Stimulated activated CD4-positive, alpha-beta T cell treated with anti-CD3 and anti-CD28 coated beads, Interleukin-12 subunit alpha, Interleukin-12 subunit beta, amount 100 ng/mL, for 4 hours (primary cell): ENCODE measurements at places on chromosomes 5 and 9.
A peak's percentile ranks its signal among the peaks of the same experiment; 100 is the strongest.

DNA sequence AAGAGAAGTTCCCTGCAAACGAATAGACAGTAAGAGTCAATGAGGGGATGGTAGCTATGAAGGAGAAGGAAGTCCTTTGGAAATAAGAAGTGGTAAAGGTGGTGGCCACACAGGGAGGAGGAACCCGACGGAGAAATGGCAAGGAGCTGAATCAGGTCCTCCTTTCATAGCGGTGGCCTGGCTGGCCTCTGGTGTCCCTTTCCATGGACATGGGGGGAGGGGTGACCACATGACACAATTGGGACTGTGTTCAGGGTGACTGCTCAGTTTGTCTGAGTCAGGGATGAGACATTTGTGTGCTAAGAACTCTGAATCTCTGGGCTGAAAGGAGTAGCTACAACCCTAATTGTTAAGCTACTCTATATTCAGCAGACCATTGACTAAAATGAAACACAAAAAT, 28.7 kb upstream of the TIMD4 start:
- no peak for DNase-seq

DNA sequence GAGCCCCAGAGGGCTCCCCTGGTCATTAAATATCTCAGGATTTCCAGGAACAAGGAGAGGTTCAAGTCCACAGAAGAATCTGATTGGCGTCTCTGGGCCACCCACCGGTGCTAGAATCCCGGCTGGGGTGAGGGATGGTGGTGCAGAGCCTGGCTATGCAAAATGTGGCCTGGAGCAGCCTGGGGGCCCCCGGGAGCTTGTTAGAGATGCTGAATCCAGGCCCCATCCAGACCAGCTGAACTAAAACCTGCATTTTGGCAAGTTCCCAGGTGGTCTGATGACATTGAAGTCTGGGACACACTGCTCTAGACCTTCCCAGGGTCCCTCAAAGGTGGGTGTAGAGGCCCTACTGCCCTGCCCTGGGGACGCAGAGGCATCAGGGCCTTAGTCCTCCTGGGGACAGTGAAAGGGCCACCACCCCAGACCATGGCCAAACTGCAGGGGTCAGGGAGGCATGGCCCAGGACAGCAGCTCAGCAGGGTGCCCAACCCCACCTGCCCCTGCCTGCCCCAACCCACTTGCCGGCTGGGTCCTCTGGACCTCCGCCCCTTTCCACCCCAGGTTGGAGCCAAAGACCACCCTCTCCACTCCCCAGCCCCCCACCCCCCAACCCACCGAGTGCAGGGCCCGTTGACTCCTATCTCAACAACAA, 34.7 kb downstream of the ADAMTS2 start:
- no peak for DNase-seq

- no peak for DNase-seq
Measured at GRCh38 chr5:166562246-166562645, 1729.2 kb upstream of the WWC1 start.

- no peak for DNase-seq
Measured at GRCh38 chr5:43839218-43839617, 236.2 kb downstream of the NNT start.

DNA sequence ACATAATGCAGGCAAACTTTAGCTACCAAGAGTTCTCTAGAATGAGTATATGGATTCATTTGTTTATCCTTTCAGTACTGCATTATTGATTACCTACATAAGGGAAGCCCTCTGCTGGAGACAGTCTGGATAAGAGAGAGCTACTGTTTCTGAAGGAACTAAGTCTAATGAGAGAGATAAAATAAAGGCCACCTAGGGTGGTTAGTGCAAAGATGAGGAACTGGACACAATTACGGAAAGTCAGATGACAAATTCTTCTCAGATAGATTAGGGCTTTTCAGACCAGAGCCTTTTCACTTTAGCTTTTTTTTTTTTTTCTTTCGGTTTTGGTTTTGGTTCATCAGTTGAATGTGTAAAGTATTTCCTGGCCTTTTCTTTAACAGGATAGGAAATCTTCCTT, 31.3 kb downstream of the ISOC1 start:
- no peak for DNase-seq

DNA sequence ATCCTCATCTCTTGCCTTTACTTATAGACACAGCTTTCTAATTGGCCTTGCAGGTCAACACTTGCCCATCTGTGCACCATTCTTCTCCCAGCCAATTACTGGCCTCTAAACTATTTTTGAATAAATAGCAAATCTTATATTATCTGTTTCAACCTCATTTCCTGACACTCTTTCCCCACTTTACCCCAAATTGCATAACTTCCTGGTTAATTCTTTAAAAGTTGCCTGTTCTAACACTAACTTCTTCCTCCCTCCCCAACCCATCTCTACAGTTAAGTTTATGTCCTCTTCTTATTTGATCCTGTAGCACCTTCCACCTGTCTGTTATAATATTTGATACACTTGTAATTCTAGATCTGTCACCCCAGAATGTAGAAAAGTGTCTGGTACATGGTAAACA, 372.1 kb downstream of the PDE4D start:
- no peak for DNase-seq

- DNase-seq, result no peak
Measured at GRCh38 chr9:1495282-1496030, 445.3 kb downstream of the DMRT2 start.

GRCh38 chr5:115209279-115209678, 39.6 kb upstream of the TRIM36 start:
- peak; percentile 7 for DNase-seq

- no peak for DNase-seq
Measured at GRCh38 chr9:136726631-136727191, 14.3 kb downstream of the DIPK1B start.

DNA sequence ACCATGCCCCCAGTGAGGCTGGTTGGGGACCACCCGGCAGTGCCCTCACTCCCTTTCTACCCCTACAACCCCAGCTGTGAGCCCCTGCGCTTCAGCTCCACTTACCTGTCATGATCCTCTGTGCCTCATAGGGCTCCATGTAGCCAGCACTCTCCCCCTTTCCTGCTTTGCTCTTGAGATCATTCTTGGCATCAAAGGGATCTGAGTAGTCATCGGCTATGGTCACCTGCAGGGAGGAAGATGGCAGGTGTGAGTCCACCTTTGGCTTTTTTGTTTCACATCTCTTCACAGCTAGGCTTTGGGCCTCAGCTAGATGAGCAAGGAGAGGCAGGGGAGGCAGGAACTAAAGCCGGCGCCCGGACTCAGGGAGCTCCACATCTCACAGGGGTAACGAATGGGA, 53.1 kb downstream of the SHB start:
- no peak for DNase-seq

GRCh38 chr9:98986866-98987651, 43.4 kb downstream of the COL15A1 start:
- DNase-seq, result no peak

DNA sequence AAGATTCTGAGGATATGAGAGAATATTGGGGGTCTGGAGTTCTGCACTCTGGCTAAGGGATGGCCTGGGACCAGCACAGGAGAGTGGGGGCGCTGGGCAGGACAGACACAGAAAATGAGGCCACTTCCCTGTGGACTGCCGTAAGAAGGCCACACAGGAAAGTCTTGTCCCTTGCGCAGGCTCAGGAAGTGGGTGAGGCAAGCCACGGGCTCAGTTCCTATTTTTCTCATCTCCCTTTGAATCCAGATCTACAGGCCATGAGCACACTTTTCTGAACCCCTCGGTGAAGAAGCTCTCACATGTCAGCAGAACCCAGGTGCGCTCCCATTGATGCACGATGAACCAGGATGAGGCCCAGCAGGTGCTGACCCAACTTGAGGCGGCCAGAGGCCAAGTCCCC, 207.4 kb downstream of the AGTPBP1 start:
- no peak for DNase-seq

DNA sequence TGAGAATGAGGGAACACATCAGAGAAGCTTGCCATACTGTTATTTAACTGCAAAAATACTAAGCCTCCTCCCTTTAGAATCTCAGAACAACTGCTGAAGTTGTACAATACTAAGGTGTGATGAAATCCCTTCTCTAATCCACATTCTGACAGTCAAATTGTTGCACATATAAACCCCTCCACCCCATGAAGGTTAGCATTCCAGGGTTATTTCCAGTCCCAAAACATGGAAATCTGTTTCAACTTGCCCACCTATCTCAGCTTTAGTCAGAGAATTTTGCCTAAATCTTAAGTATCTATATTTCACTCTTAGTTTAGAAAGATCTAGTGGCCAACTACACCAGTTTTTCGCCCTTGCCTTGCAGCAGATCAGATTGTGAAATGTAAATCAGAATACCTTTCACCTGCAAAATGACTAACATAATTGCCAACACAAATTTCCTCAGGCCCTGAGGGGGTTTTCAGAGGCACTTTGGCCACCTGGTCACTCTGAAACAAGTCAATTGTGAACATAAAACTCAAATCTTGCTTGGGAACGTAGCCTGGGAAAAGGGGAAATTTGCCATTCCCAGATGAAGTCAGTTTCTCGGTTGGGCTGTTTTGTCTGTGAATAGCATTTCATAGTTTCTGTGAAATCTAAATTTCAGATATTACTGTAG, 93.9 kb downstream of the EFNA5 start:
- no peak for DNase-seq

DNA sequence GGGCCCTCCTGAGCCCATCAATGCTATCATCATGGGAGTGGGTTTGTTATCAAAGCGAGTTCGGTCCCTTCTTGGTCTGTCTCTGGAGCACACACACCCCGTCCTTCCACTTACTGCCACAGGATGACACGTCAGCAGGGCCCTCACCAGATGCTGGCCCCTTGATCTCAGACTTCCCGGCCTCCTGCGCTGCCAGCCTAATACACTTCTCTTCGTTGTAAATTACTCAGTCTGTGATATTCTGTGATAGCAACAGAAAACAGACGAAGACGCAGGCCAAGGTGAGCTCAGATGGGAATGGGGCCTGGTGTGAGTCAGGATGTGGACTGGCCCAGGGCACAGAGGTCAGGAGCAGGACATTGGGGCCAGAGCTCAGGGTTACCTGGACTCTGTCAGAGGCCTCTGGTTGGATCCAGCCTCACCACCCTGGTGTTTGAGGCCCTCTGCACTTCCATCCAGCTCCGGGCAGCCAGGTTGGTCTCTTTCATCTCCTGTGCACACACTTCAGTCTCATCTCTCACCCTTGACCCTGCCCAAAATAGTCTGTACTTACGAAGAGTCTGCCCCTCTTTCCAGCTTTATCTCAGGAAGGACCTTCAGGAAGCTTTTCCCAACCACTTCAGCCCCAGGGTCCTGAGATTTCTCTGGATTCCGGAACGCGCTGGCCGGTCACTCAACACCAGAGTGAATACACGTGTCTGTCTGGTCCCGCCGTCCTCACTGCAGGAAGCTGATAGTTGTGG, 26.0 kb upstream of the CNOT6 start:
- DNase-seq, result no peak

DNA sequence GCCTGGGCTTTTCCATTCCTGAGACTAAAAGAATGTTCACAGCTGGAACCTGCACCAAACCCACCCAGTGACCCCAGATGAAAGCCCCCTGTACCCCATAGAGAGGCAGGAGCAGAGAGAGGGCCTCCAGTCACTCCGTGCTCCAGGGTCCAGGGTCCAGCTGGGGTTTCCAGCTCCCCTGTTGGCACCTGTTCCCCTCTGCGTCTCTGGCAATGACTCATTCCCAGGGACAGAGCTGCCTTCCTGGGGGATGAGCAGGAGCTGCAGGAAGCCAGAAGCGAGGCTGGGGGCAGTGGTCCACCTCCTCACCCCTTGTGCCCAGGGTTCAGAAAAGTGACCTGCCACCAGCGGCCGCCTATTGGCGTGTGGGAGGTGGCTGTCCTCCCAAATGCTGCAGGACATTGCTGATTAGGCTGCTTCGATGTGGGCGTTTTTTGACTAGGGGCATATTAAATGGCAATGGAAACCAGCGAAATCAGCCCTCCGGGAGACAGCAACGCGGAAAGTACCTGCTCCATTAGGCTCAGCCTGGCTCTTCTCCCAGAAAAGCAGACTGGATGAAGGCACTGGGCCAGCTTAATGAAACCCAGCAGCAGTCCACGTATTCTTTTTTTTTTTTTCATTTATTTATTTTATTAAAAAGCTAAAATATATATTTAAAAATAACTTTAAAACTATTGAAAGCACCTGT, 97.4 kb downstream of the DAP start:
- no peak for DNase-seq

- DNase-seq, result peak; percentile 21
Measured at GRCh38 chr5:66171349-66172344, 27.5 kb downstream of the SREK1 start.

DNA sequence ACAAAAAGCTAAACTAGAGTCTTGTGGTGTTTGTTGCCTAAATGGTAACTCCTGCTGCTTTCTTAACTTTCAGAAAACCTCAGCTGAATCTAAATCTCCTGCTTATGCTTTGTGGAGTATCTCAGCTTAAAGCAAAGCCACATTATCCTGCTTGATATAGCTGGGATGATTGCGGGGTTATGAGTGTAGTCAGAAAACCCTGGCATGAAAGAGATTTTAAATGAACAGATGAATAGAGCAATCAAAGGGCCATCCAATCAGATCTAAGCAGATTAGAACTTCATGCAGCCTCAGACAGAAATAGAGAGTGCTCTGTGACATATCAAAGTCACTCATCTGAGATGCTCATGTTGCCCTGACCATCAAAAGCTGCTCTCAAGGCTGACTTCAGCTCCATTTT, 305.5 kb downstream of the DMRT2 start:
- DNase-seq, result no peak

DNA sequence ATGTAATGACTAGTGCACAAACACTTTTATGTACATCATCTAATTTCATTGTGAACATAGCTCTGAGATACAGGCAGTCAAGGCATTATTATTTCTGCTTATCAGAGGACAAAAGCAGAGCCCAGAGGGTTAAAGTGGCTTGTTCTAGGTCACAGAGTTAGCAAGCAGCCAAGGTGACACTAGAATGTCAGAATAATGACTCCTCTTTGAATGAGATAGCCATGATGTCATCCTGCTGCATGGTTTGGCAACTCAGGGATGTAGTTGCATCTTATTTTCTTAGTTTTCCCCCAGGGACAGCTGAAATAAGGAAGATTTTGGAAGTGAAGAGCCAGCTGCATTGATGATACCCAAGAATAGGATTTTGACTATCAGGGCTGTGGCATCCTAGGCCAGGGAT, 54.4 kb downstream of the KCNV2 start:
- DNase-seq, result no peak

DNA sequence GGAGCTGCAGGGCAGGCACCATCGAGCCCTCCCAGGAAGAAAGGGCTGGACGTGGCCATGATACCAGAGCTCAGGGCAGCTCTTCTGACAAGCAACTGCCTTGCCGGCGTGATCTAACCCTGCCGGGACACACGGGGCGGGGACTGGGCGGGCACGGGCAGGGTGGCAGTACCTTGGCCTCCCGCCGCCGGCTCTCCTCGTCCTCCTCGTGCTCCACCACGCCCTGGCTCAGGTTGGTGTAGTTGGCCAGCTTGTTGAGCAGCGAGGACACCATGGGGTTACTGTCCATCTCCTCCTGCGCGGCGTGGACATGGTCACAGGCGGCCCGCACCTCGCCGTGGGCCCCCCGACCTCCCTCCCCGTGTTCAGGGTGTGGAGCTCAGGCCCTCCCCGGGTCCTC, 18.5 kb downstream of the SLC12A7 start:
- no peak for DNase-seq

- no peak for DNase-seq
Measured at GRCh38 chr9:19552282-19553105, 143.7 kb downstream of the ACER2 start.
